CD4-positive, alpha-beta T cell treated with Interleukin-2 at 100 ng/mL for 4 hours (primary cell): ENCODE measurements at places on chromosomes 16 and 17.

DNA sequence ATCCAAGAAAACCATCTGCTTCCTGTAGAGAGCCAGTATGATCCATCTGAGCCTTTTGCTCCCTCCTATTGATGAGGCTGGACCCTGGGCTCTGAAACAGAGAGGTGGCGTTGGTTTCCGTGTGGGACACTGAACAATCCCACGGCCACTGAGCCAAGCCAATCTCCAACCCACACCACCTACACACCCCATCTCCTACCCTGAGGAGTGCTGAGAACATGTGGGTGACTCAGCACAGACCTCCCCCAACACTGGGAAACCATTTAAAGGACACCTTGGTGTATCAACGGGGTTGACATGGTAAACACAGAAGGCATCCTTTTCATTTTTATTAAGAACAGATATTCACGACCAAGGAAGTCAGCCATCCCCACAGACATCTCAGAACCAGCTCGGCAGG lies 332.1 kb downstream of the SLC39A11 start:
- no peak for DNase-seq

- no peak for DNase-seq
Observed at GRCh38 chr16:59719121-59719520, 985.0 kb upstream of the GOT2 start.

- no peak for DNase-seq
Observed at GRCh38 chr17:6492892-6493674, 48.8 kb downstream of the PIMREG start.

DNA sequence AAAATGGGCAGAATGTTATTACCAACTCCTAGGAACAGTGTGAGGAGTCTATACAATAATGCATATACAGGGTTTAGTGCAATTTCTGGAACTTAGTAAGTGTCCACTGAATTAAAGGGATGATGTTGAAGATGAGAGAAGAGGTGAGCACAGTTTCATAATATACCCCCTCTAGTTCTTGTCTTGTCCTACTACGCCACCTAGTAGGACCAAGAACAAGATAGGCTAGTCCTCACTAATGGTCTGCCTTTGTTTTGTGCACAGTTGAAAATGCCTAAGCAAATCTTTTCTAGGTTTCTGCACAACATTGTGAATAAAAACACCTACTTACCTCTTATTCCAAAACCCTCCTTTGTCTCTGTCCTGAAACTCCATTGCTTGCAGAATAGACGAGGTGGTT lies 670.2 kb downstream of the CDH8 start:
- no peak for DNase-seq

- no peak for DNase-seq
Observed at GRCh38 chr16:20410121-20410723, 888 bp downstream of the ACSM5 start.

GRCh38 chr16:63467513-63467912 lies 1431.3 kb upstream of the CDH8 start:
- DNase-seq, result no peak

DNA sequence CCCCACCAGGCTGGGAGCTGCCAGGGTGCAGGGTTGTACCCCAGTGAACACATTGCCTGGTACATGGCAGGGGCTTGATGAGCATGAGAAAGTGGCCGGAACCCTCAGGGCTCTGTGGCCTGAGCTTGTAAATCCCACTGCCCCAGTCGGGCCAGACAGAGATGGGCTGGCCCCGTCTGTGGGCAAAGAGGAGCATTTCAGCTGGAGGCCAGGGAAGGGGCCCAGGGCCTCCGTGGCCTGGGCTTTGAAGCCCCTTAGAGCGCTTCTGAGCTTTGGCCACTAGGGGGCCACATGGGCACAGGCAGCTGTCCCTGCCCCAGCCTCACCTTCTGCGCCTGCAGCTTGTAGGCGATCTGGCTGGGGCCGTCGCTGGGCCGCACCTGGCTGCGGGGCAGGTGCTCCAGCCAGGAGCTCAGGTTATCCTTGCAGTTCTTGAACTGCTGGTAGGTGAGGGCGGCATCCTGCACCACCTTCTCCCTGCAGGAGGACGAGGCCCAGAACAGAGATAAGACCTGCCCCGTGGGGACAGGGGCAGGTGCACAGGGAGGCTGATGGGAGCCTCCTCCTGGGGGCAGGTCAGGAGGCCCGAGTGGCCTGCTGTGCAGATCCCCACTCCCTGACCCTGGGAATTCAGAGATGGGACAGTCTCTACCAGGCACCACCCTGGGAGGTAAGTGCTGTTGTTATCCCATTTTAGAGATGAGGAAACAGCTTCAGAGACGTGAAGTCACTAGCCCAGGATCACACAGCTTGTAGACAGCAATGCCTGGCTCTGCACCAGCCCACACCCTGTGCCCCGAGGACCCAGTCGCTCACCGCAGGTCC lies 12.8 kb downstream of the EVPL start:
- peak; percentile 80 for DNase-seq

DNA sequence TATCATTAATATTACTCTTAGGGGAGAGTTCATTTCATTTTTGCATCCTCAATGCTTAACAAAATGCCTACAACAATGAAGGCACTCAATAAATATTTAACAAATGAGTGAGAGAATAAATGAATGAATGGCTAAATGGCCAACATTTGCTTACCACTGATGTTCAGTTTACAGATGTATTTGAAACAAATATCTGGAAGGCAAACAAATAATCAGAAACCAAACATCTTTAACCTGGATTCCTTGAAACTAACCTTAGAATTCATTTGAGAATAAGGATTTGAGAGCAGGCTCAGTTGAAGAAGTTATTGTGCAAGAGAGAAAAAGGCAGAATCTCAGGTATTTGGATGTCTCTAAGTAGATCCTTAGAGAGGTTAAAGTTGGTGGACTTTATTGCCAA lies 8.4 kb downstream of the NACA2 start:
- no peak for DNase-seq

GRCh38 chr17:27762527-27763305 lies 37.6 kb downstream of the NOS2 start:
- DNase-seq, result no peak

DNA sequence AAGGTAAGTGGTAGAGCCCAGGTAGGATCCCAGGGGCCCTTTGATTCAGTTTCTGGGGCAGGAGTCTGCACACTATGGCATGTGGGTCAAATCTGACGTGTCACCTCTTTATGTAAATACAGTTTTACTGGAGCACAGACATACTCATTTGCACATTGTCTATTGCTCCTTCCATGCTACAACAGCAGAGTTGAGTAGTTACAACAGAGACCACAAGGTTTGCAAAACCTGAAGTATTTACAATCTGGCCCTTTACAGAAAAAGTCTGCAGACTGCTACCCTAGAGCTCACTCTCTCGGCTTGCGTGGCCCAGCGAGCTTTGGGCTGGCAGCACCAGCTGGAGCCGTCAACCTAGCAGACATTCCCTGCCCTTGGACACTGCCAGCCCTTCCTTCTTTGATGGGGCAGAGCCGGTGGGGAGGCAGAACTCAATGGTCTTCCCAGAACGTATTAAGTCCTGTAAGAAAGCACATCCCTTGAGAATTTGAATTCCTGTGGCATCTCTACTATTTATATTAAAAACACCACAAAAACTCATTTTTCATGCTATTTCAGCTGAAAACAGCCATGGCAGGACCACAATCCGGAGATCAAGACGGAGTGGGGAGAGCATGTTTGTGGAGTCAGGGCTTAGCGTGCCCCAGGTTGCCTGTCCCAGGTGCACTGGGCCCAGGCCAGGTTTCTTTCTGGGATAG lies 133.1 kb upstream of the NUDT7 start:
- DNase-seq, result no peak

DNA sequence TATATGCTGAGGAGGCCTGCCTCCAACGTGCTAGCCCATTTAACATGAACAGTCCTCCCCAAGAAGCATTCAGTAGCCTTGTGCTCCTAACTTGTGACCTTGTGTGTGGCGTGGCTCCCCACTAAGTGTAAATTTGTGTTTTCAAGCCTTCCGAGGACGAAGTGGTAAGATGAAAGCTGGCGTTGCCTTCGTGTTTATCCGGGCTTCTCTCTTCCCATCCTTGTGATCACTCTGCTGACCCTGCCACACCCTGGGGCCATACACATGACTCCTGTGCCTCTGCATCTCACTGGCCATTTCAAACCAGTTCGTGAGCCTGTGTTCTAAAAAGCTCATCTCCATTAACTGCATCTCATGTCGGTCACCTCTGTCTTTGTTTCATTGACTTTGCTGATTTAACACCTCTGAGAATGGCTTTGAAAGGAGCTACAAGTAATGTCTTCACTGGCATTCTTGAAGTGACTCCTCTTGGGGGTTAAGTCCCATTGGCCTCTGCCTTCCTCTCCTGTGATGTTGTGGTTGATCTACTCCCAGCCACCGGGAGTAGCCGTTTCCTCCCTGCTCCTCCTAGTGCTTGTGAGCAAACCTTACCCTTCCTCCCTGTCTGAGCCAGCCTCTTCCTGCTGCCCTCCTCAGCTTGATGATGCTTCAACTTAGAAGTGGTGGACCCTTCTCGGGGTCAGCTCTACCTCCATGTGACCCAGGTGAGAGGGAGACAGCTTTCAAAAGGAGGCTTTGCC lies 27.4 kb upstream of the NAGLU start:
- DNase-seq, result no peak

DNA sequence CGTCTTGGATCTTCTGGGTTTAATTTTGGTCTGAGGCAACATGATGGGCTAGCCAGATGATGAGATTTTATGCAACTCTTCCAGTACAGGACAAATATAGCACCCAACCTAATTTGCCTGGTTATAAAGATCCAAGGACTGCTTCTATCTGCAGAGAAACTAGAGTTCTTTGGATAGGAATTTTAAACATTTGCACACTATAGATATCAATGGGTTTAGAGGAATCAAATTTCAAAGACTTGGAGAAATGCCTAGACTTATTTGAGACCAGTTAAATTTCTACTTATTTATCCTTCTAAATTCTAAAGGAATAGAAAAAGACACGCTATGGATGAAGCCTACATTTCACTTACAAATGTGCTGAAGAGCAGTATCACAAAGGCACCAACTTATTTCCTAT lies 12.6 kb downstream of the PMFBP1 start:
- no peak for DNase-seq

GRCh38 chr16:48317026-48317425 lies 68.2 kb downstream of the SIAH1 start:
- DNase-seq, result no peak

GRCh38 chr17:6940186-6940649 lies 55.6 kb upstream of the ALOX12 start:
- DNase-seq, result peak; percentile 12

DNA sequence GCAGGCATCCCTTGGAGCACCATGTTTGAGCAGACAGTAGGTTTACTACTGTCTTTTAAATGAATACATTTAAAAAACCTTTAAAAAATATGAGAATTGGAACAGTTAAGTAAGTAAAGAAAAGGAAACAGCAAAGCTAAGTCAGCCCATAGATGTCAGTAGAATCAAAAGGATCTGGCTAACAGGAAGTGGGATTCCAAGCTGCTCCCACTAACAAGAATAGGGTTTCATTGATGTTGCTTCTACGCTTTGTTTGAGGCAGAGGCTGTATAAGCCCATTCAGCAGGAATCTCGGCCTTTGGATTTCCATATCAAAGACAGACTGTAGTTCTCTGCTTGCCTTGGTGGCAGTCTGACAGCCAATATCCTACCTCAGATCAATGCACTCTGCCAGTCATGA lies 122.9 kb upstream of the ELAC2 start:
- no peak for DNase-seq

DNA sequence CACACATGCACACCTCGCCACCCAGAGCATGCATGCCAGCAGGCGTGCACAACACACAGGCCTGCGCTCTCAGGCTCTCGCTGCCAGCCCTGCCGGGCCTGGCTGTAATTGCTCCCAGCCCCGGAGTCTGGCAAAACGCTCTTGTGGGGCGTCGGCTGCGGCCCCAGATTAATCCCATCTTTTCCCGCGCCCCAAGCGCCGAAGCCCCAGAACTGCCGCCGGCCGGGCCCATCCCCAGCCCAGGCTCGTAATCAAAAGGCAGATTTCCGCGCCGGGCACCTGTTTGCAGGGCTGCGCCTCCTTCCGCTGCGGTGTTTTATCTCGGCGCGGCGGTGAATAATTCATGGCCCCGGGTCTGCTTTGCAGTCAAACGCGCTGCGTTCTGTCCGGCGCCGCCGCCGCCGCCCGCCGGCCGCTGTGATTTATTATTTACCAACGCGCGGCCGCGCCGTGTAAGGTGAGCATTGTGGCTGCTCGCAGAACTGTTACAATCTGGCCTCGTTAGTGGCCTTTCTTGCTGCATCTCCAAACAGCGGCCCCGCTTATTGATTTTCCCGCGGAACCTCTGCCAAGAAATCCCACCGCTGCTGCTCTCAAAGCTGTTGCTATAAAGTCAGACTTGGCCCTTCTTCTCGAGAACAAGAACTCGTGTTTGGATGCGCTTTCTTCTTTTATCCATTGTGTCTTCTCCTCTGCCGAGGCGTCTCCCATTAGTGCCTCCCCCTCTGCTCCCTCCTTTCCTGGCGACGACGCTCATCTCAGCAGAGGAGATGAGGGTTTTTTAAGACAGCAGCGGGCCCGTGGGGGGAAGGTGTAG lies 126.1 kb downstream of the IRX5 start:
- no peak for DNase-seq

- no peak for DNase-seq
Observed at GRCh38 chr17:39240631-39241030, 14.9 kb upstream of the STAC2 start.

DNA sequence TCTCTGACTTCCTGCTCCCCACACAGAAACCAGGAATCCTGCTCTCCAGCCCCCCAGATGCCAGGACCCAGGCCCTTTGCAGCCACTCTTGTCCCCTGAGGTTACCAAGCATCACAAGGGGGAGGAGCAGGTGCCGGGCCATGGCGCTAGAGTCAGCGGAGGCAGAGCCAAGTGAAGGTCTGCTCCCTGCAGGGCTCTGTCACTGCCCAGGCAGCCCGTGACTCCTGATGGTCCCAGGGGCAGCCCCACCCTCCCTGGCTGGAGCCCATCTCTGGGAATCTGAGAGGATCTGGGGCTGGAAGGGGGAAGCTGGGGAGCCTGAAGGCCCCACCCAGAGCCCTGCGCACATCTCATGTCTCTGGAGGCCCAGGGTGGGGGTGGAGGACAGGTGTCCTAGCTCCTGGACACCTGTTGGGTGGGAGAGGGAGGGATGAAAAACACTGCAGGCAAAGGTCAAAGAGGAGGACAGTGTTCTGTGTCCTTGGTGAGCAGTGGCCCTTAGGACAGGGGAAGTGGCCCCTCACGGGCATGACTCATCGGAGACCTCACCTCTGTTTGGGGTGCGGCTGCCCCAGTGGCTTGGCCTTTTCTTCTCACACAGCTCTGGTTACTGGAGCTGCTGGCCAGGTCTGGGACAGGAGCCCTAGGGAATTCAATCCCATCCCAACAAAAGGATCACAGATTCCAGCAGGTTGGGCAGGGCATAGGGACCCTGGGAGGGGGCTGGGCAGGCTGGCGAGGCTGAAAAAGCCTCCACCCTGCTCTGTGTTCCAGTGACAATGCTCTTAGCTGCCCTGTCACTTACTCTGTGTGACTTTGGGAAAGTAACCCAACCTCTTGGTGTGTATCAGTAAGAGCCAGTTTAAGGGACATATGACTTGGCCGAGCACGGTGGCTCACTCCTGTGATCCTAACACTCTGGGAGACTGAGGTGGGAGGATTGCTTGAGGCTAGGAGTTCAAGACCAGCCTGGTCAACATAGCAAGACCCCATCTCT lies at the start of gene PRSS36:
TSS of gene PRSS36 (minus strand) at position 173 of the 997 bp plus-strand sequence. CDS start at position 142, 31 bp downstream.
- DNase-seq, result no peak

DNA sequence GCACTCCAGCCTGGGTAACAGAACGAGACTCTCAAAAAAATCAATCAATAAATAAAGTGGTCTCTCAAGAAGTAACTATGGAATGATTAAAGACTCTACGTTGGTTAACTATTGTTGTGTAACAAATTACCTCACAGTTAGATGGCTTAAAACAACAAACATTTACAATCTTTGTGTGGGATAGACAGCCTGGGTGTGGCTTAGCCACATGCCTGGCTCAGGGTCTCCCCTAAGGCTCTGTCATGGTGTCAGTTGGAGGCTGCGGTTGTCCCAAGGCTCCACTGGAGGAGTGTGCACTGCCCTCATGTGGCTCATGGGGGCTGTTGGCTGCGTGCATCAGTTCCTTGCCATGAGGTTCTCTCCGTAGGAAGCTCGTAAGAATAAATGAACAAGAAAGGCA lies 294.5 kb downstream of the SNX29 start:
- DNase-seq, result no peak
